ENCODE measurements at places on chromosomes 5 and 9.

DNA sequence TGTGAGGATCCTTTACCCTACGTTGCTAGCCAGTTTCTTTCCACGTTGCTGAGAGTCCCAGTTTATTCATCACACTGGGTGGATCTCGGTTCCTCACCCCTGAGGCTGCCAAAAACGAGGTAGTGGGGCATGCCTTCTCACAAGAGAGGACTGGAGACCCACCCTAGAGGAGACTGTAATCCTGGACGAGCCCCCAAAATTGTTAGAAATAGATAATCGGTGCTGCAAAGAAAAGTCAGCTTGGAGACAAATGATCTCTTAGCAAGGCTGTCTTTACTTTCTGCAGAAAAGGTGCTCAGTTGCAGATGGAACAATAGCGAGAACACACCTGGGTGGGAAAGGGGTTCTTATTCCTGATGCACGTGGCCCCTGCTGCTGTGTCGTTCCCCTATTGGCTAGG, 101.8 kb downstream of the TMEM167A start:
- DNase-seq: no peak

DNA sequence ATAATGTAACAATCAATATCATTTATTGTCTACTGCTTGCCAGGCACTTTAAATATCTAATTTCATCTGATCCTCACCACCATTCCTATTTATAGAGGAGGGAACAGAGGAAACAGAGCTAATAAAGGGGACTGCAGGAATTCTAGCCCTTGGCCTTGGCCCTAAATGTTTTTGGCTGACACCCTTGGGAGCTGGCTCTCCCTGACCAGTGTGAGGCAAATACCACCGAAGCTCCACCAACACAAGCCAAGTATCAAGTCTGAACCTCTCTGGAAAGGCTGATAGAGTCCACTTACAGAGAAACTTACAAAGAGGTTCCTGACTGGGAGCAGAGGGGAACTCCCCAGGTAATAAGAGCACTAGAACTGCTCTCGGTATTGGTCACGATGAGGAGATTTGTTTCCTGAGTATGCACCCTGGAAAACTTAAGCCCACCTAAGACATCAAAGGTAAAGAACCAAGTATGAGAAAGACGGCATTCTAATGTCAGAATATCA, 243.1 kb upstream of the PANK3 start:
- DNase-seq: no peak

- peak; percentile 6 for DNase-seq
Measured at GRCh38 chr5:81313686-81314085, 12.3 kb downstream of the ZCCHC9 start.

DNA sequence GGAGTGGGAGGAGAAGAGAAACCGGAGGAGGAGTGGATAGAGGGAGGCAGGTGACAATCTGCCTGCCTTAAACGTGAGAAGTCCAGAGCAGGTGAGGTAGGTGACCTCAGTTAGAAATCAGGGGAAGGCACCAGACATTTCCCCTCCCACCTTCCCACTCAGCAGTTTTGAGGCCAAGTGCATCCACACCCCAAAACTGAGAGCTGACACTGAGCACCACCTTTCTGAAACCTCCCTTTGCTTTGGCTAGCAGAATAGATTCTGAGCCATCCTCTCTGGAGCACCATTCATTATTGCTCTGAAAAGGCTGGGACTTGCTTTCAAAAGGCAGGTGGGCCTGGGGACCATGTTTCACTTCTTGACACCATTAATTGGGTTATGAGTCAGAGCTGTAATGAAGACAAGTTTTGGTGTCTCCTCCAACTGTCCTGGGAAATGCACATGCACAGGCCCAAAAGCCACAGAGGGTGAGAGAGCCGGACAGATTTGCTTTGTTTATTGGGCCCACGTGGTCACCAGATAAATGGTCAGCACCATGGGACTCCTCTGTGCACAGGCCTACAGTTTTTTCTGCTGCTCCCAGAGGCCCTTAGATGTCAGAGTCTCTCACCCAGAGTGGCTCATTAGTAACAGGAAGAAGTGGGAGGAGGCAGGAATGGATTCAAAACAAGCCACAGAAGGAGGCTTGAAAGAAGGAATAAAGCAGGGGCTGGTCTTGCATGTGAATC, 314.7 kb downstream of the TLE1 start:
- DNase-seq: no peak

DNA sequence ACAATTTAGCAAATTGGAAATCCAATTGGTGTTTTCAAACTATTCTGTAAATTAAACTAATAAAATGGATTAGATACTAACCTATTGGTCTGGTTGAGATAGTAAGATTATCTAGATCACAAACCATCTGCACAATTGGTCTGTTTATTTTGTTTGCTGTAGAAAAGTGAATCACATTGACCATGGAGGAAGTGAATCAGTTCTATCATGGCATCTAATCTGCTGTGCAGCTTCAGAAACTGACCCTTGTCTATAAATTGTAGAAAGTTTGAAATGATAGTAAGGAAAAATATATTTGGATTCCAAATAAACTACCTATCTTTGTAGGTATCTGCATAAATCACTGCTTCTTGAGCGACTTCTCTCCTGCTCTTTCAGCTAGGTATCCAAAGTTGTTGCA, 1865.4 kb downstream of the MAT2B start:
- no peak for DNase-seq

Data from AG10803 (cell line).